ENCODE measurements at places on chromosomes 12 and 14.

GRCh38 chr14:35285168-35286002 is 6.8 kb upstream of the PSMA6 start:
- DNase-seq = no peak

GRCh38 chr12:39935275-39935674 is 170.6 kb downstream of the SLC2A13 start:
- DNase-seq = no peak

- DNase-seq = no peak
Measured at GRCh38 chr12:43763769-43764168, 5.0 kb downstream of the IRAK4 start.

- no peak for DNase-seq
Measured at GRCh38 chr12:127925971-127926370, 341.0 kb upstream of the TMEM132C start.

GRCh38 chr12:48351022-48351708 is 446 bp upstream of the ZNF641 start:
- DNase-seq = no peak

DNA sequence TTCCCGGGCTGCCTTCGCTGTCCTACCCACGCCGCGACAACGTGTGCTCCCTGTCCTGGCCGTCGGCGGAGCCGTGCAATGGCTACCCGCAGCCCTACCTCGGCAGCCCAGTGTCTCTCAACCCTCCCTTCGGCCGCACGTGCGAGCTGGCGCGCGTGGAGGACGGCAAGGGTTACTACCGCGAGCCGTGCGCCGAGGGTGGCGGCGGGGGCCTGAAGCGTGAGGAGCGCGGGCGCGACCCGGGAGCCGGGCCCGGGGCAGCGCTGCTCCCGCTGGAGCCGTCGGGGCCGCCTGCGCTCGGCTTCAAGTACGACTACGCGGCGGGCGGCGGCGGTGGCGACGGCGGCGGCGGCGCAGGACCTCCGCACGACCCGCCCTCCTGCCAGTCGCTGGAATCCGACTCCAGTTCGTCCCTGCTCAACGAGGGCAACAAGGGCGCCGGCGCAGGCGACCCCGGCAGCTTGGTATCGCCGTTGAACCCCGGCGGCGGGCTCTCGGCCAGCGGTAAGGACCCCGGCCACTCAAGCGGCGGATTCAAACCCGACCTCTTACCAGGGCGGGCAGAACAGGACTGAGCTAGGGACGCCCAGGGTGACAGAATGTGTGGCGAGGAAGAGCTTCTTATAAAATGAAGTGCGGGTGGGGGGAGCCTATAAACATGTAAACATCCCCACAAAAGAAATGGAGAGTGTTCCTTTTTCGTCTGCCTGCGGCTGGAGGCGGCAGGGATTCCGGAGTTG is 503 bp downstream of the HOXC12 start:
- no peak for DNase-seq

DNA sequence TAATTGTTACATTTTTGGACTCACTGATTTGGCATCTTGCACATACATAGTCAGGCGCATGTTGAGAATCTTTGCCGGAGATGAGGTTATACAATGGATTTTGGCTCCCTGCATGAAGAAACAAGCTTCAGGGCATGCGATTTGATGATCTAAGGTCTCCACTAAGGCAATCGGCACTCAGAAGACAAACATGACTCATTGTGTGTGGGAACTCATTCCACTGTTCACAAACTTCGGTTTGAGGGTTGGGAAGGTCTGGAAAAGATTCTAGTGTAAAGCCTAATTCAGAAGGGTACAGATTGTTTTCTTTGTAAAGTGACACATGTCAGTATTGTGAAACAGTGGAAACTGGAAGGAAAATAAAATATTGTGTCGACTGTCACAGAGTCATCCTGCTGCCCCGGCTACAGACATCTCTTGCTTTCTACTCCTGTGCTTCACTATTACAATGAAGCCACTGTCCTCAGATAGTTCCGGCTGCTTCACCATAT is 192.6 kb upstream of the HMGA2 start:
- DNase-seq = no peak
